Psoas muscle (tissue), 8 donors: ENCODE measurements at places on chromosomes 2 and 18. TPM values are rescaled to one million over a fixed set of nuclear protein-coding genes. Genes with fewer than 3 reads are reported as not detected.

DNA sequence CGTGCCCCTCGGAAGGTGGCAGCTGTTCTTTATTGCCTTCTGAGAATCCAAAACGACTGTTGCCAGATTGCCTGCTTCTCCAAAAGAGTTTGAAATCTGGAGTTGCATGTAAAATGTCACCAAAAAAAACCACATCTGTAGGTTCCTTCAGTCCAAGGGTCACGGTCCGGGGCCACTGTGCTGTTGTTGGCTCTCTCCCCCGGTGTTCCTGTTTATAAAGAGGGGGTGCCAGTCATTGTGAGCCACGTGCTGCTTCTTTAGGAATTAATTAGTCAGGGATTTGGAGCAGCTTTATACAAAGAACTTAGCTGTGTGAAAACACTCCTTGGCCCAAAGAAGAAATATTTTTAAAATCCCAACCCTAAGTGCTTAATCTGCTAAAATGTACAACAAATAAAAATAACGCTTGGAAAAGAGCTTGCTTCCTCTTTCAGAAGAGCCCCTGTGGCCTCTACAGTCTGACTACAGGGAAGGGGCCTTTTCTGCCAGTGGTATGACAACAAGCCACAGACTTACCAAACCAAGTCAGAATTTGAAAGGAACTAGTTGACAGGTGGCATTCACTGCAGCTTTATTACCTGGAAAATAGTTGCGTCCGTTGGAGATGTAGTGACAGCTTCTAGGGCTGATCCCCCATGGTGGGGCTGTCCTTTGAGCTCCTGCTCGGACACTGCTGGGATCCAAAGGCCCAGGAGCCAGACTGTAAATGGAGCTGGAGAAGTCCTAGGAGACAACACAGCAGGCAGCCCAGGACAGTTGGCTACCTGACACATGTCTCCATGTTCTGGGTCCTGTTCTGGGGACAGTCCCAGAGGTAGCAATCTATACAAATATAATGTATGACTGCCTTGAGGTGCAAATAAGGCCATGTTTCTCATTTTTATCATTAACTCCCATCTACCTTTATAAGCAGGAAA lies 84.5 kb upstream of the SLC1A4 start:
- DNase-seq: no peak

DNA sequence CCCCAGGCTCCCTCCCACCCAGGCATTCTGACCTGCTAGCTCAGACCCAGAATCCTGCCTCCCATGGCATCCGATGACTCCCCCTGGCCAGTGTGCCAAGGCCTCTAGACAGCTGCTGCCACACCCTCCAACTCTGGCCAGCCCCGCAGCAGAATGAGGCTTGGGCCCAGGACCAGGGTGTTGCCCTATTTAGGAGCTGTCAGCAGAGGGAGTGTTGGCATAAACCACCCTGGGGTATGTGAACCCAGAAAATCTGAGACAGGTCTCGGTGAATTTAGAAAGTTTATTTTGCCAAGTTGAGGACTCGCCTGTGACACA lies 134.3 kb downstream of the KLHL29 start:
- peak; percentile 83 for DNase-seq

DNA sequence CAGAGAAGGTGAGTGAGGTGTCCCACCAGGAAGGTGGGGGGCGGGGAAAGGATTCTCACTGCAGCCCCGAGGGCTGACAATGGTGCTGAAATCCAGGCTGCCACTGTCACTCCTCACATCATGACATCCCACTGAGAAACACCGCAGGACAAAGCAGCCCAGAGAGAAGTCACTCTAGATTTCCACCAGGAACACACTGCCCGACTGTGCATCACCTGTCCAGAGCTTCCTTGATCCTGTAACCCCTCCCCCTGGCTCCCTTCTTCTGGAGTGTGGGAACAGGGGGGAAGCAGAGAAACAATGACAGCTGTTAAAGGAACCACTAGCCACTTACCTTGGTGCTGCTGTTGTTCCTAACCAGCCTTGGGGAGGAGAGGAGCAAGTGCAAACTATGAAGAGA lies 69.9 kb downstream of the MRO start:
- no peak for DNase-seq

DNA sequence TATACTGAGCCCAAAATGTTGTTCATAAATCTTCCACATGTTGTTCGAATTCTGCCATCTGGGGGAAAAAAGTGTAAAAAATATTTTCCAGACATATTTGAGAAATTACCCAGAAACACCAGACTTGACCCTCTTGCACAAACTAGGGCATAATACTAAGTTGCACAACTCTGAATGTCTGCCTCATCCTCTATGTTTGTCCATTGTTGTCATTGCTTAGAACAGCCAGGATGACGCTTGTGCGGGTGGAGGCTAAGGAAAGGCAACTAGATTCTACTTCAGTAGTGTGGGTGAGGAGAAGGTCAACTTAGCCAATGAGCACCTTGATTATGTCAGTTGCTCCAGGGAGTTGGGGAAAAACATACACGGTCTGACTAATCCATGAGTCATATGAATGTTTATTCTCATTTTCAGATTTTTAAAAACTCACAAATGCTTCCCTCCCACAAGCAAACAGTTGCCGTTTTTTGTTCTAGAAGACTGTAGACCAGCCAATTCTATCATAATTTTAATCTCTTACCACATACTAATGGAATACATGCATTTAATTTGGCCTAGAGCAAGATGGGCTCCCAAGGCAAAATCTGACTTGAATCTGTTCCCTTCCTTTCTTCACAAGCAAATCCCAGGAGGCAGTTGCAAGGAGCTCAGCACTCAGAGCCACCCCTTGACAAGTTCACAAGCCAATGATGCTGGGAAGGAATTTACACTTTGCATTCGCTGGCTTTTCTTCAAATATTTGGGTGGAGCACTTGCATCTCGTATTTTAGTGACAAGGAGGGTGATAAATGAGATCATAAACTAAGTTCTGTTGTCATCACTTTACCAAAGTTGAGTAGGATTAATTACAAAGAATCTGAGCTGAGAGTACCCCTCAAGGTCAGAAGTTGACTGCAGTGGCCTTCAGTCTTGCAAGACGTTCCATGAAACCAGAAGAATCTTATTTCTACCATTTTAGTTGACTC lies 163.2 kb upstream of the TWIST2 start:
- peak; percentile 62 for DNase-seq

DNA sequence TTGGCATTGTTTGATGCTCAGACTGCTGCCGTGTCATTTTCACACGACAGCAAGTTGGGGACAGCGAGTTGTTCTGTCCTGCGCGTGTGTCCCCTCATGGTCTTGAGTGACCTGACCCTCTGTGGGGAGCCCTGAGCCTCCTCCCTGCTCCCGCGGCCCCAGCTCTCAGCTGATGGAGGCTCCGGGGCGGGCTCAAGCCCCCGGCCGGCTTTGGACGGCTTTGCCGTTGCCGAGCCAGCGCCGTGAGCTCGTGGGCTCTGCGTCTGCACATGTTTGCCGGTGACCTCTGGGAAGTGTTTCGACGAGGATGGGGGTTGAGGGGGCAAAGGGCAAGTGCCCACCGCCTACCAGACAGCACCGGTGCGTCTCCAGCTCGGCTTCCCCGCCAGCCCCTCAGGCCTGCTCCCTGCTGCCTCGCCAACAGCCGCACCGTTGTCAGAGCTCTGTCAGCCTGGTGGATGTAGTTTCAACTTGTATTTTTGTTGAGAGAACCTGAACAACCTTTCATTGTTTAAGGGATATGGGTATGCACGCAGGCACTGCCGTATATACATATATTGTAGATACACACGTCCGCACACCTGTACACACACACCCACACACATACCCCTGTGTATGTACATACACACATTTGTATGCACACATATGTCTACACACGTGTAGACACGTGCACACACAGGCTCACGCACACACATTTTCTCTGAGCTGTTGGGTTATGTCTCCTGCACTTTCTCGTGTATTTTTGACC lies 13.7 kb downstream of the PDCD1 start:
- no peak for DNase-seq

Gene CELF4
- 0.17 TPM for polyA plus RNA-seq

Gene DOK6
- polyA plus RNA-seq: 0.17 TPM

GRCh38 chr2:17101091-17101490 lies 417.1 kb downstream of the RAD51AP2 start:
- DNase-seq: no peak

Gene CMPK2
- 1.6 TPM for polyA plus RNA-seq

Gene C2orf66
- 0.03 TPM for polyA plus RNA-seq

Gene IL18R1
- 0.26 TPM for polyA plus RNA-seq

- DNase-seq: no peak
These were observed 82.8 kb downstream of the MARCHF4 start for GRCh38 chr2:216289470-216289869.

DNA sequence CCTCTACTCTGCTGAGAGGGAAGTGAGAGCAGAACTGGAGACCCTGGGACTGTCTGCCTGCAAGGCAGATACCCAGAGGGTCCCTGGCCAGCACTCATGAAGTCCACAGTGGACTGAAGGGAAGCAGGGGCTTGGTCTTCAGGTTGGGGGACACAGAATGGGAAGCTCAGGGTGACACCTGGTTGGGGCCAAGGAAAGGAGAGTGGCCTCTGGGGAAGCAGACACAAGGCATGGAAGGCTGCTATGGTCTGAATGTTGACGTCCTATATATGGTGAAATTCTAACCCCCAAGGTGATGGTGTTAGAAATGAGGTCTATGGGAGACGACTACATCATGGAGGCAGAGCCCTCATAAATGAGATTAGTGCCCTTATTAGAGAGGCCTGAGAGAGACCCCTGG lies 69.3 kb downstream of the MRO start:
- DNase-seq: no peak

Gene BBS5
- polyA plus RNA-seq: 5.1 TPM

DNA sequence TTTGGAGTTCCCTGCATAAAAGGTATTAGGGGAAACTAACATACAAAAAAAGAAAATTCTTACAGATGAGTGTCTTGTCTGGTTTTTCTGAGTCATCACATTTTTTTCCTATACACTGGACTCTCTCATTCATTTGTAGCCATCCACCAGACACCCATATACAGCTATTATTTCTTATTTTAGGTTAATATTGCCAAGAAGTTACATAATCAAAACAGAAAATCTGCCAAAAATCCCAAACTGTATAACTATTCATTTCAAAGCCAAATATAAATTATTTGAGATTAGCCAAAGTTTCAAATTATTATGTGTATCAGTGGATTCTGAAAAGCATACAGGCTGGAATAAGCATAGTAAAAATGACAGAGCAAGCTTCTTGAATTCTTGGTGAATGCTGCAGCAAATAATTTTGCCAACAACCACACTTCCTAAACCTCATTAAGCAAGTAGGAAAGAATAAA lies 191.2 kb downstream of the NCKAP5 start:
- no peak for DNase-seq

Gene GREB1L
- 2.2 TPM for polyA plus RNA-seq

Gene CENPO
- polyA plus RNA-seq: 1.6 TPM

GRCh38 chr2:54665436-54665856 lies 58.0 kb upstream of the EML6 start:
- DNase-seq: no peak

Gene THSD7B
- polyA plus RNA-seq: 0.05 TPM

Gene CERKL
- not detected for polyA plus RNA-seq

DNA sequence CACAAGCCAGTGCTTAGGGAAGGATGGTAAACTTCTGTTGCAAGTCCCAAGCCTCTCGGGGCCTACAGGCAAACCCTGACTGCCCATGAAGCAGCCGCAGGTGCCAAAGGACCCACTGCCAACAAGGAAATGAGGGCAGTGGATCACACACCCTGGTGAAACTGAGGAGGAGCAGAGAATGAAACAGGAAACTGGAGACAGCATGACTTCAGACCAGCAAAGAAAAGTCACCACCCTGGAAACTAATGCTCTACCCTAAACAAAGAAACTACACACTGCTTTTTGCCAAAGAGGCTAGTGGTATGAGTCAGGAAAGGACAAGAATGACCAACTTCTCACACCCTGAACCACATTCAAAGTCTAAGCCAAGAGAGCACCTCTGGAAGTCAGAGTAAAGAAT lies 97.2 kb downstream of the MYO5B start:
- DNase-seq: peak; percentile 67

DNA sequence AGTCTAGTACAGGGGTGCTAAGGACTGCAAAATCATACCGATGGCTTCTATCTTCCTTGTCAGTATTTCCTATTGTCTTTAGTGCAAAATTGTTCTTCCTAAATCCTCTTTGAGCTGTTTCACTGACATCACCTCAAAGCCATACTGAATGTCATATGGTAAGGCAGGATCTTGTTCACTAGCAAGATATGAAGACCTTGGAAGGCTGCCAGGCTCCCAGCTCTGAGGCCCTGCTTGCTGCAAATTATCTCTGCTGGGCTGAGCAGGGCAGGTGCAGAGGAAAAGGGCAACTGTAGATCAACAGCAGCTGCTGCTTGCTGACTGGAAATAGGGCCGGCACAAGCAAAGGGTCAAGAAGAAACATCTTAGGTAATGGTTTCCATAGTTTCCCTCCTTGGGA lies 58.2 kb downstream of the PMAIP1 start:
- DNase-seq: no peak

Gene VPS54
- 6.3 TPM for polyA plus RNA-seq

GRCh38 chr2:17517481-17518211 lies 594 bp downstream of the RAD51AP2 start:
- no peak for DNase-seq

DNA sequence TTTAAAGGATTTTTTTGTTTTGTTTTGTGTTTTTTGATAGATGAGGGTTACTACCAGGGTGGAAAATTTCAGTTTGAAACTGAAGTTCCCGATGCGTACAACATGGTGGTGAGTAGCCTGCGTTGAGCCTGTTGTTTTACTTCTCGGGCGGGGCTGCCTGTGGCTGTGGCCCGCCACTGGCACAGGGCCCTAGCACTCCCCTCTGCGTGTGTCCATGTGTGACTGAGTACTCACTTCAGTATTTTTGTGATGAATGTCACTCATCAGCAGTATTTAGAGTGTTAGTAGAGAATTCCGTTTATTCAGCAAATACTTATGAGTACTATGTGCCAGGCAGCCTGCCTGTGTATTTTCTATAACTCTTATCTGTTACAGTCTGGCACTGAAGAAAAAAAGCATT lies 44.3 kb upstream of the SCLY start:
- DNase-seq: no peak

- DNase-seq: no peak
These were observed 10.6 kb downstream of the CFLAR start for GRCh38 chr2:201126308-201127151.

GRCh38 chr2:209817844-209818271 lies 46.2 kb downstream of the UNC80 start:
- DNase-seq: no peak
